ENCODE measurements at places on chromosomes 1 and 21.

- DNase-seq = peak; percentile 80
Measured at GRCh38 chr1:168485048-168485447, 58.7 kb downstream of the XCL2 start.

- no peak for DNase-seq
Measured at GRCh38 chr1:208256556-208256955, 12.4 kb upstream of the PLXNA2 start.

GRCh38 chr1:111948209-111949171 lies 41.0 kb downstream of the KCND3 start:
- DNase-seq = peak; percentile 42

- no peak for DNase-seq
Measured at GRCh38 chr1:94411237-94411636, 7.0 kb upstream of the ABCD3 start.
